CD4-positive, alpha-beta T cell treated with Interferon alpha-2 for 1 hour (primary cell): ENCODE measurements at places on chromosomes 6 and 20.

DNA sequence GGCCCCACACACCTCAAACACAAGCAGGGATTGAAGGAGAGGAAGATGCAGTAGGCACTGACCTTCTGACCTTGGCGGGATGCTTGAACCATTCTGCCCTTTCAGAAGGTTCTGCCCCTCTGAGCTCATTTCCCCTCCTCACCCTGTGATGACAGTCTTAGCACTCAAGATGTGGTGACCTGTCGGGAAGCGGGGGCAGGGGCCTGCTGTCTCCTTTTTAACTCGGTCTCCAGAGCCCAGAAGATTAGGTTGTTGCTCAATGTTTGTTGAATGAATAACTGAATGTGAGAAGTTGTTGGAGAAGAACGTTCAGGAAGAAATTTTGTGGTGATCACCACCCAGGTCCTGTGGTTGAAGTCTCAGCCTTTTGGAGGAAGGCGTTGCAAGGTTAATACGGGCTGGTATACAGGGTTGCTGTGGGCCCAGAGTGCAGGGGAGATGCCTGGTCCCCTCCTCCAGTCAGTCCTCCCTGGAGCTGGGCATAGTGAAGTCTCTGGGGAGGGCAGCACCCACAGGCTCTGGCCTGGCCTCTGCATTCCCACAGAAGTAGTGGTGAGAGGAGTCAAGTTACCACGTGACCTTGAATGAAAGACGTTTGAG is 49.7 kb upstream of the FUCA2 start:
- no peak for DNase-seq

DNA sequence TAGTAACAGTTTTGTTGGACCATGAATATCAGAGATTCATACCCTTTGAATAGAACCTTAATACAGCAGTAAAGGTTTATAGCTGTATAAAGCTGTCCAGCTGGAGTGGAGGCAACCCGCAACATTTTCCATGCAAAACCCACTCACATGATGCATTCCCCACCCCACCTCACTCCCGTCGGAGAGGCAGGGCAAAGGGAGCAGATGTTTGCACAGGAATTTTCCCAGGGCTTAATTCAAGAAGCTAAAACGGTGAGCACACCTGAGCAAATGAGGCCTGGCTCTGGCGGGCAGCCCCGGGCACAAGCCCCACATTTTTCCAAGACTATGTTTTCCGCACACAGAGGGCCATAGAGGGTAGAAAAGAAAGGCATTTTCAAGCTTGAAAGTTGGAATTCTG is 191.7 kb downstream of the FOXC1 start:
- DNase-seq = no peak

DNA sequence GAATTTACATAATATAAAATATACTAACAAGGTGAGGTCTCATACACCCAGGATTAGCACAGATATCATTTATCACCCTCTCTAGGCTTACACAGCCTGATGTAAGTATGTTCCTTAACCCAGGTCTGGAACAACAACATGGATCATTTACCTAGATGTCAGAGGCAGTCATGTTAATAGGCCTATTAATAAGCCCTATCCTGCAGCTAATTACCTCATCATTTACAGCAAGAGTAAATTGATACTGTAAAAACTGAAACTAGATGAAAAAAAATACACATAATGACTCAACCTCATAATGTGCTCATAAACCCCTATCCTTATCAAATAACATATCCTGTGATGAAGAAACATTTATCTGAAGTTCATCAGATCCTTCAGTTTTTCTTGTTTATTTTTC is 334.3 kb upstream of the MANEA start:
- DNase-seq = no peak

GRCh38 chr6:135002974-135003703 is 51.5 kb downstream of the HBS1L start:
- no peak for DNase-seq

GRCh38 chr20:60812561-60812960 is 439.5 kb upstream of the CDH4 start:
- DNase-seq = no peak

GRCh38 chr6:137472641-137473137 is 21.5 kb downstream of the OLIG3 start:
- no peak for DNase-seq

GRCh38 chr6:138726066-138726756 is 47.4 kb upstream of the CCDC28A start:
- DNase-seq = no peak

GRCh38 chr20:20184149-20184548 is 131.8 kb downstream of the CFAP61 start:
- peak; percentile 6 for DNase-seq

DNA sequence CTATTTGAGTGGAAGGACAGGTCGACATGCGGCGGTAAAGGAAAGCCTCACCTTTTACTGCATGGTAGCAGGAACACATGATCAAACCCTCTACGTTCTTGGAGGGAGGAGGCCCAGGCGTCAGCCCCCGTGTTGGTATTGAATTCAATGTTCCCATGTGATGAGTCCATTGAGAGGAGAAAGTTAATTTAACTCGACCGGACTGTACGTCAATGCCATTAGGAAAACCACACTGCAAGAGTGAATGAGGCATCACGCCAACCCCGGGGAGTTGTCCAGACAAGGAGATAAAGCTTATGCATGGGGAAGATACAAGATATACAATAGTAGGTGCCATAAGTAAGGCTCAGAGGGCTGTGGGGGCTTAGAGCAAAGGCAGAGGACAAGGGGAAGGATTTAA is 213.9 kb upstream of the ECI2 start:
- no peak for DNase-seq

DNA sequence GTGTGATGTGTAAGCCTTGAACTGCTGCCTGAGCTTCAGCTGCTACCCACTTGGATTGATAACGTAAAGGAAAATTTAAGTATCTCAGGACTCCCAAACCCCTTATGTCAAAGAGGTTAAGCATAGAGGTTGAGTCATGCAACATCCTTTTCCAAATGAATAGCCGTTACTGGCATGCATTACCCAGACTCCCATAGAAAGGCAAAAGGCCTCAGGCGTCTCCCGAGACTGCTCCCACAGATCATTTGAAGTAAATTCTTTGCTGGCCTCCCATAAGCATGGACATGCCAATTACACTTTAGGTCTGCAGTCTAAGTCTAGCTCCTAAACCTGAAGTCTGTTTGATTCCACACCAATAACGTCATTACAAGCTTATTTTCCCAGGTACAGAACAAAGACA is 14.7 kb downstream of the IPCEF1 start:
- DNase-seq = no peak

- no peak for DNase-seq
These were observed 15.1 kb downstream of the DEK start for GRCh38 chr6:18249271-18249670.

GRCh38 chr6:22320750-22321149 is 23.9 kb upstream of the PRL start:
- DNase-seq = no peak

GRCh38 chr6:149545258-149545753 is 537 bp downstream of the PPIL4 start:
- DNase-seq = peak; percentile 82

- DNase-seq = no peak
These were observed 66.4 kb downstream of the PHF20 start for GRCh38 chr20:35838205-35838604.

DNA sequence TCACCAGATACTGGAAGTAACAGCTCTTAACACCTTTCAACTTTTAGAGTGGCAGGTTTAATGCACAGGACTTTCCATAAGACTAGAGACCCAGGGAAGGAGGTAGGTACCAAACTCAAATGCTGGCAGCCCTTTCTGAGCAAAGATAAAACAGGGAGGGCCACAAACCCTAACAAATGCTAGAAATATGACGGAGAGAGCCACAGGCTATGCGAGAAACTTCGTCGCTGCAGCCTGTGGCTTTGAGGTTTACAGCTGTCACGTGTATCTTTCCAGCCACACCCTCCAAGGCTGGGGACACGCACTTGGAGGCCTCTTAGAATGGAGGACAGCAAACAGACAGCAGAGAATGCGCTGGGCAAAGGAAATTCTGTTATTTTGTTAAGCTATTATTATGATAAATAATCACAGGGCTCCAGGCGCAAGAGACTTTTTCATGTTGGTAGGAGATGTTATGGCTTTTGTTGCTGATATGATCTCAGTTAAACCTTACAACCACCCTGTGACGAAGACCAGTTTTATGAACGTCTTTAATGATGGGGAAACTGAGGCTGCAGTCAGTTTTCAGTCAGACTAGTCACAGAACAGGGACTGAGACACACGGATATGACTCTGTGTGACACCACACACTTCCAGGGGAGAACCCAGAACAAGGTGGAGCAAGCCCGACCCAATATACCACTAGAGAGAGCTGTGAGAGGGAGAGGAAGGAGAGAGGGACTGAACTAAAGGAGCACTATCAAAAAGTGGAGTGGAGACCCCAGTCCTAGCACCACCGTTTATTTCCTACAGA is 2.0 kb downstream of the TRAM2 start:
- peak; percentile 59 for DNase-seq

- DNase-seq = no peak
These were observed 38.7 kb downstream of the GTF2H5 start for GRCh38 chr6:158206740-158207421.

DNA sequence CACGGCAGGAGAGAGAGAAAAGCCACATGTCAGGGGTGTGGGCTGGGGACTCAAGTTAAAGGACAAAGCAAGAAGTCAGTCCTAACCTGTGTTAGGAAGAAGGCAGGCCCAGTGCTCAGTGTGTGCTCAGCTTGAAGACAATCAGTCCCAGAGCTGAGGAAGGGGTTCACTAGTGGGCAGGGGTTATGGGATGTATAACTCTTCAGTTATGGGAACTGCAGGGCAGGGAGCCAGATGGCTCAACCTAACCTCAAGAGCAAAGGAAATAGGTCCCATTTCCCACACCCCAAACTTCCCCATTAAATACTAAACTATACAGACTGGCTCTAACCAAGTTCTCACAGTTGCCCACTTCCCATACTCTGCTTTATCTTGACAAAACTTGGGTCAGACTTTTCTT is 7.4 kb upstream of the SSTR4 start:
- DNase-seq = no peak

DNA sequence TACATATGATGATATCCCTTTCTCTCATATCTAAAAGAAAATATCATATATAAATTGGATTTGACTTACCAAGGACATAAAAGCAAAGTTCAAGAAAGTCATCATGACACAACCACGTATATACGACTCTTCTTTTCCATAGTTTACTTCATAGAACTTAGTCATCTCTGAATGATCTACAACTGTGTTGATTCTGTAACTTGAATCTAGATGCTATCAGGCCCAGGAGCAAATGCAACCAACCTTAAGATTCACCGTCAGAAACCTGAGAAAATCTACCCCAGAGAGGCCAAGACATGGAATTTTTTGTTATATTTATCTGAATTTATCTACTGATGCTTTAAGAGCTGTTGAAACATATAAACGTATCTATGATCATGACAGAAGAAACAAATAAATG is 165.6 kb downstream of the PDE10A start:
- DNase-seq = no peak

- no peak for DNase-seq
These were observed 255.7 kb downstream of the GJA1 start for GRCh38 chr6:121691126-121691551.

GRCh38 chr20:49272654-49273053 is 5.2 kb downstream of the ZNFX1 start:
- no peak for DNase-seq

DNA sequence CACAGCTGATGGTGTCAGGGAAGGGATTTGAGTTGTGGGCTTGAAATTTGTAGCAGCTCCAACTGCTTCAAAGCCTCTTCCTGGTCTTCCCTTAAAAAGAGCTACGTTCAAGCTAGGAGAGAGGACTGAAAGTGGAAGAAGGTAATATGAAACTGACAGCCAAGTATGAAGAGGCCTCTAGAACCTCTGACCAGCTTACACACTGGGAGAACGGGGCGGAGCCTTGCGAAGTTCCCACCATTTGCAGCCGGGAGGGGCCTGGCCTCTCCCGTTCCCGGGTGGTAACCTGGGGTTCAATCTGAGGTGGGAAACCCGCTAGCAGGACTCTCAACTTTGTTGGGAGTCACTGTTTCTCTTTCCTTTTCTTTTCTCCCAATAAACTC is 97.8 kb upstream of the PDE10A start:
- no peak for DNase-seq

DNA sequence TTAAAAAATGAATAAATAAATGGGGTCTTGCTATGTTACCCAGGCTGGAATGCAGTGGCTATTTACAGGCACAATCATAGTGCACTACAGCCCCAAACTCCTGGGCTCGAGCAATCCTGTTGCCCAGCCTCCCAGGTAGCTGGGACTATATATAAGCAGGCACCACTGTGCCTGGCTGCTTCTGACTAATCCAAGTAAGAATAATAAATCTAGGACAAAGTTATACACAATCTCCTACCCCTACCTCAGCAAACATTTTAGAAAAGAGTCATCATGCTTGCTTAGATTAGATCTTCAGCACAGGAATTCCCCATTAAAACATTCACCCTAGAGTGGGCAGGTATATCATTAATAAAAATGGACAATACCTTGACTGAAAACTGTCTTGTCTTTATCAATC is 124.6 kb downstream of the REV3L start:
- DNase-seq = no peak

GRCh38 chr6:113147544-113147943 is 709.6 kb upstream of the MARCKS start:
- no peak for DNase-seq

DNA sequence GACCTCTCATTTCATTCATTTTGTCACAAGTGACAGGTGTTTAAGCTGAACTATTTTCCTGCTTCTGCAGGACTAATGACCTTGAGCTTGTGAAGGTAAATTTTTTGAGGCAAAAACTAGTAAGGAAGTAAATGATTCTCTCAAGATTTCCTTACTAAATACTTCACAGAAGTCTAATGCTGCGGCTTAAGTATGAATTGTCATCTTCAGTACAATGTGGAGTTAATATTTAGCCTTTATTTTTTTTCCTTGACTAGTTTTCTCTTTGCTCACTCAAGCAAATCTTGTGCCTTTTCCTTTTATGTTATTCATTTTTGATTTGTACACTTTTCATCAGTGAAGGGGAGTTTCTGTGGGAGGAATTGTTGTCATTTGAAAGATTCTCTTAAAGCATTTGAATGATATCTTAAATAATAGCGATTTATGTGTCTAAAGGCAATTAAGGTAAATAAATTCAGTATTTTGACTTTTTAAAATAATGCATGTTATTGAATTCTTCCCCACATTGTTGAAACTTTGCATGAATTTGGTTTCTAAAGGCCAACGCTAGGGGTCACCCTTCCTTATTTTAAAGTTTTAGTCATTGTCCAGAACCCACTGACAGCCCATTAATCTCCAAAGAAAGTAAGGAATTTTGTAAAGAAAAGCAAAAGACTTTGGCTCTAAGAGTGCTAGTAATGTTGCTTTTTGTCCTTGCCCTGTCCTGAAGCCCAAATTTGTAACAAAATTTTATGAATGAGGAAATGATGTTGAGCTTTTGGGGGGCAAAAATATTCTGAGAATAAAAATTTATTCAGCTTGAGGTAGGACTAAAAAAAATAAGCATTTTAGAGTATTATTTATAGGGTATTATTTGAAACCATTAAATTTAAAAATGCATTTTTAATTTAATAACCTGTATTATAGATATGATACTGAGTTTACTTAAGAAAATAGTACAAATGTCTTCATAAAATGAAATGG is 157.4 kb upstream of the LAMA2 start:
- no peak for DNase-seq

- no peak for DNase-seq
These were observed 21.1 kb upstream of the EDN1 start for GRCh38 chr6:12269110-12269509.

GRCh38 chr6:14766391-14766994 is 479.4 kb upstream of the JARID2 start:
- DNase-seq = no peak

- no peak for DNase-seq
These were observed 731.4 kb upstream of the CITED2 start for GRCh38 chr6:140105857-140106256.

GRCh38 chr20:8133310-8133768 is 1.3 kb downstream of the PLCB1 start:
- DNase-seq = no peak

GRCh38 chr6:5995949-5996713 is 10.6 kb downstream of the NRN1 start:
- no peak for DNase-seq
